ENCODE measurements at places on chromosomes 16 and 17.

DNA sequence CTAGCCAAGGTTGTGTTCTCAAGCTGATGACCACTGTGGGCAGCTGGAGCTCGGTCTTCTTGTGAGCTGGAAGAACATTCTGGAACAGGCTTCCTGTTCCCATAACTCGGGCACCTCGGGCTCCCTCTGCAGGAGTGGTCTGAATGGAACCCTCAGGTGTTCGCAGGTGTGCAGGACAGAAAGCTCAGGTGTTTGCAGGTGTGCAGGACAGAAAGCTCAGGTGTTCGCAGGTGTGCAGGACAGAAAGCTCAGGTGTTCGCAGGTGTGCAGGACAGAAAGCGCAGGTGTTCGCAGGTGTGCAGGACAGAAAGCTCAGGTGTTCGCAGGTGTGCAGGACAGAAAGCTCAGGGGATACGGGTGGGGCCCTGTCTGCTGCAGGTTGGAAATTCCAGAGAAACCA lies 109.0 kb upstream of the CACNG5 start:
- H3K4me3 ChIP-seq, result no peak overlapping the region
- no peak for DNase-seq
- H3K27ac ChIP-seq, result no peak overlapping the region
- peaks cover 5% of the 10 kb centered on the region for H3K4me1 ChIP-seq
- H3K36me3 ChIP-seq, result no peaks in the 10 kb centered on the region
- H3K27me3 ChIP-seq, result no peaks in the 10 kb centered on the region

DNA sequence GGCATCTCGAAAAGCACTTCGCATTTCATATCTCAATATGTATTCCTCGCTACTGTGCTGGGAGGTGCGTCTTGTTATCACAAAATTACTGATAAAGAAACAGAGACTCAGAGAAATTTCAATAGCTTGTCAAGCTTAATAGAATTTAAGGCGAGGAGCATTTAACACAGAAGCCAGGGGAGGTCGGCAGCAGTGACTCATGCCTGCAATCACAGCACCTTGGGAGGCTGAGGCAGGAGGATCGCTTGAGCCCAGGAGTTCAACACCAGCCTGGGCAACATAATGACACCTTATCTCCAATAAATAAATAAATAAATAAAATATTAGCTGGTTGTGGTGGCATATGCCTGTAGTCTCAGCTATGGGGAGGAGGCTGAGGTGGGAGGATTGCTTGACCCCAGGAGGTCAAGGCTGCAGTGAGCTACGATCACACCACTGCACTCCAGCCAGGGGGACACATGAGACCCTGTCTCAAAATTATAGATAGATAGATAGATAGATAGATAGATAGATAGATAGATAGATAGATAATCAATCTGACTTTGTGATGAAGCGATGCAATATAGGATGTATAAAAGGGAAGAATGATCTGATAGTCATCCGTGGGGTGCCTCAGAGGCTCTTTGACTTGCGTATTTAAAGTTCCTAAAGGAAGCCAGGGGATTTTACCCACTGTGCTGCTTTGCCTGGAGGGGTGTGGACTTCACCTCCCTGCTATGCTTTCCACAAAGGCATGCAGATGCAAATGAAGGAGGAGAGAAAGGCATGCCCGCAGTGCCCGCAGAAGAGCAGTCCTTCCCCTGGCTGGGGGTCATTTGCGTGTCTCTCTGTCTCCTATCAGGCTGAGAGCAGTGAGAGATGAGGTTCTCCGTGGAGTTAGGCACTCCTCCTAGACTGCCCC lies 15.9 kb upstream of the USP10 start:
- H3K27ac ChIP-seq, result no peak overlapping the region
- H3K27me3 ChIP-seq, result no peaks in the 10 kb centered on the region
- no peak overlapping the region for H3K4me3 ChIP-seq
- no peaks in the 10 kb centered on the region for H3K36me3 ChIP-seq
- H3K4me1 ChIP-seq, result no peaks in the 10 kb centered on the region

- peak within 1 kb of the TSS; percentile 97 for H3K27ac ChIP-seq
- no peaks in the 10 kb centered on the region for H3K36me3 ChIP-seq
- H3K27me3 ChIP-seq, result no peaks in the 10 kb centered on the region
- H3K4me3 ChIP-seq, result peak within 1 kb of the TSS; percentile 65
- H3K4me1 ChIP-seq, result peaks cover 63% of the 10 kb centered on the region
These were observed at the start of gene BCAR1 for GRCh38 chr16:75251280-75252048. BCAR1 (minus strand) TSS chr16:75251624; CDS start chr16:75251482, 142 bp downstream.

GRCh38 chr16:55572439-55572838 lies 6.0 kb downstream of the CAPNS2 start:
- peaks cover 4% of the 10 kb centered on the region for H3K27me3 ChIP-seq
- H3K4me1 ChIP-seq, result no peaks in the 10 kb centered on the region
- no peak overlapping the region for H3K4me3 ChIP-seq
- H3K36me3 ChIP-seq, result no peaks in the 10 kb centered on the region
- DNase-seq, result no peak
- H3K27ac ChIP-seq, result no peak overlapping the region

DNA sequence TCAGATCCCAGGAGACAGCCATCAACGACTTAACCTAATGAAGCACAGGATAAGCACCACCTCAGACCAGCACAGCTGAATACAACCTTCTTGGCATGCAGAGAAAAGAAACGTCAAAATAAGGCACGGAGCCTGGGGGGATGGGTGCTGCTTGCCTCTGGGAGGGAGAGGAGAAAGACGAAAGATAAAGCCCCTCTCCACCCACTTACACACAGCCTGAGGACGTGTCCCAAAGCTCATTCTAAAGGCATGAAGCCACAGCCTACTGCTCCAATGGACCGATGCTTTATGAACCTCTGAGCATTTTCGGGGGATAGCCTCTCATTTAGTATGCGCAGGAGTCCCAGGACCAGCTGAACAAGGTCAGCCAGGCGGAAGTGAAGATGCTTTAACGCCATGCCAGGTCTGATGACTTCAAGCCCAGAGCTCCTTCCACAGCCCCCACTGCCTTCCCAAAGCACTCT lies 31.1 kb downstream of the ST3GAL2 start:
- H3K27ac ChIP-seq, result no peak overlapping the region
- no peaks in the 10 kb centered on the region for H3K27me3 ChIP-seq
- H3K4me3 ChIP-seq, result no peak overlapping the region
- peaks cover 10% of the 10 kb centered on the region for H3K4me1 ChIP-seq
- no peak for DNase-seq

DNA sequence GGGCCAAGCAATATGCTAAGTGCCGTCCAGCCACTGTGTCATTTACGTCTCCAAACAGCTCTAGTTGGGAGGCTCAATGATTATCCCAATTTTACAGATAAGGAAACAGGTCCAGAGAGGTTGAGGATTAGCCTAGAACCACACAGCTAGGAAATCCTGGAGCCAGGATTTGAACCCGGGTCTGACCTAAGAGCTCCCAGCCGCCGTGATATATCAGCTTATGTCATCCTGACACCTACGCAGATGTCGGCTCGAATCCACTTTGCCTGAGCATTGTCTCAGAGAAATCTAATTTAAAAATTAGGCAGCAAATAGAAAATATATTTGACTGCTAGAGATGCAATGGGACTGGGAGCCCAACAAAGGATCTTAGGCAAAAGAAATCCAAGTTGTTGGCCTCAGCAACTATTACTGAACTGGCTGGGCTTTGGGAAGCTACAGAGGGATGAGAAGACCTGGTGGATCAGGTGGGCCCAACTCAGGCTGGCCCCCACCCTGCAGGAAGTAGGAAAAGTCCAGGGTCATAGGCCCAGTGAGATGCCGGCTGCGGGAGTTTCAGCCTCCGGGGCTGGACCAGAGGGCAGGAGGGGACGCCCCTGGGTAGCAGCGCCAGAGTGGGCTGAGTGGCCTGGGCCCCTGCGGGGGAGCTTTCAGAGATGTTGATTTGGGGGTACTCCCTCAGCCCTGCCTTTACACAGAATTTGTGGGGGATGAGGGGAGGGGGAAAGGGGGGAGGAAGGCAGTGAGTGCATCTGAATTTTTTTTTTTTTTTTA lies 35.1 kb upstream of the IL21R start:
- peaks cover 13% of the 10 kb centered on the region for H3K36me3 ChIP-seq
- DNase-seq, result no peak
- H3K27me3 ChIP-seq, result no peaks in the 10 kb centered on the region
- H3K4me1 ChIP-seq, result peaks cover 39% of the 10 kb centered on the region
- no peak overlapping the region for H3K4me3 ChIP-seq

DNA sequence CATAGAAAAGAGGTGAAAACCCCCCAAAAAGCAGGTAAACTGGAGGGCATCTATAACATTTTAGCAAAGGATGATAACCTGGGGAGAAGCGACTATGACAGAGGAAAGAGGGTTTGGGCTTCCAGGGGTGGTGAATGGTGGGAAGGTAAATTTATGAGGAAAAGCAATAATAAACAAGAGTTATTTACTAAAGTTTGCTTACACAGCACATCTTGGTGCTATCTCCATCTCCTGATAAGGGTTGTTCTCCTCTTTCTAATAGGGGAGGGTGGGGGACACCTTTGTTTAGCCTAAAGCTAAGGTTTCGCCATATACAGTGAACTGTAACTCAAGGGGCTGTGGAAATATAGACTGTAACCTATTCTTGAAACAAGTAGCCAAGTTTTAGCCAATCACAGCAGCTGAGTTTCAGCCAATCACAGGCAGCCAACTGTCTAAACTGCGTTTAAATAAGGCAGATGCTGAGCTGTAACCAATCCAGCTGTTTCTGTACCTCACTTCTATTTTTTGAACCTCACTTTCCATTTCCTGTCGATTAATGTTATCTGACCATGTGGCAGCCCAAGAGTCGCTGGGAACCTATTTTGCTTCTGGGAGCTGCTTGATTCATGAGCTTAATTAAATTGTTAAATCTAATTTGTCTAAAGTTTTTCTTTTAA lies 191.8 kb downstream of the MAP2K6 start:
- no peak overlapping the region for H3K4me3 ChIP-seq
- no peak overlapping the region for H3K27ac ChIP-seq
- H3K36me3 ChIP-seq, result no peaks in the 10 kb centered on the region
- DNase-seq, result no peak
- peaks cover 10% of the 10 kb centered on the region for H3K4me1 ChIP-seq

DNA sequence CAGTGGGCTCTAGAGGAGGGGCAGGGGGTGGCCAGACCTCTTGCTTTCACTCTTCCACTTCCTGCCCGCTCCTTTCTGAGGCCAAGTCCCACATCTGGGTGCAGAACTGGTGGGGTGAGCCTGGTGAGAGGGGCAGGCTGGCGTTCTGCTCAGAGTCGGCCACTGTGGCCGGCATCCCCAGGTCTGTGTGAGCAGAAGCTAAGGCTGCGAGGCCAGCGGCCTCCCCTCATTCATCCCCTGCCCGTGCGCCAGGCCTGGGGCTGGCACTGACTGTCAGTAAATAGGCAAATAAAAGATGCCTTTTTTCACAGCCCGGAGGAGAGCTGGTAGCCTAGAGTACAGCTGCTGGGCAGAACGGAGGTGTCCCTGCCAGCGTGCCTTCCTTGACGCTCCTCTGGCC lies 1.2 kb downstream of the DEF8 start:
- DNase-seq, result no peak
- peaks cover 7% of the 10 kb centered on the region for H3K4me1 ChIP-seq
- no peak overlapping the region for H3K27ac ChIP-seq
- H3K27me3 ChIP-seq, result no peaks in the 10 kb centered on the region

DNA sequence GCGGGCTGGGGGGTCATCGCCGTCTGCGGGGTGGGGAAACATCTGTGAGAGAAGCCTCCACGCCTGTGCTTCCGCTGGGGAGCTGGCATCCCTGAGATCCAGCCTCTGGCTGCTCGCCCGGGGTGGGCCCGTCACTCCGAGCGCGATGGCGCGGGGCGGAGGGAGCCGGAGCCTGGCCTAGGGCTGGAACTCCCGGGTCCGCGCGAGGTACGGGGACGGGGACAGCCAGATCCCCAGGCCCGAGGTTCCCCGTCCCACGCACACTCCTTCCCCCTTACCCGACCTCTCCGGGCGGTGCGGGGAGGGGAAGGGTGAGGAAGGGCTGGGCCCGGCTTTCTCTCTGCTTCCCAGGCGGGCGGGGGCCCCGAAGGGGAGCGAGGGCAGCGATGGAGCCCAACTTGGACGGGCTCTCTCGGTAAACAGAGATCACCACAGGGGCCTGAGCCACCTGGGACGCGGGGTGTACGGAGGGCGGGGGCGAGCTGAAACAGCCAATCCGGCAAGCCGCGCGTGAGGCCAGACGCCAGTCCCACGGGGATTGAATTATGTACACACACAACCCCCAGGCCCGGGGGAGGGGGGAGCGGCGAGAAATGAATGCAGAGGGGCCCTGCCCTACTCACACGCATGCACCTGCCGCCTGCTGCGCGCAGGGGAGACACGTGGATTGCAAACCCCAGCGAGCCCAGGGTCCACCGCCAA lies at the start of gene SLC16A11:
Gene SLC16A11 (minus strand): TSS at position 596 of the 702 bp plus-strand sequence. CDS start 579 bp downstream, at position 17.
- peak within 1 kb of the TSS; percentile 11 for H3K27ac ChIP-seq
- H3K4me1 ChIP-seq, result peaks cover 32% of the 10 kb centered on the region
- no peaks in the 10 kb centered on the region for H3K36me3 ChIP-seq

- H3K36me3 ChIP-seq, result no peaks in the 10 kb centered on the region
- no peak overlapping the region for H3K27ac ChIP-seq
- no peak overlapping the region for H3K4me3 ChIP-seq
- DNase-seq, result no peak
These were observed 13.3 kb downstream of the ST6GALNAC2 start for GRCh38 chr17:76572201-76572910.

DNA sequence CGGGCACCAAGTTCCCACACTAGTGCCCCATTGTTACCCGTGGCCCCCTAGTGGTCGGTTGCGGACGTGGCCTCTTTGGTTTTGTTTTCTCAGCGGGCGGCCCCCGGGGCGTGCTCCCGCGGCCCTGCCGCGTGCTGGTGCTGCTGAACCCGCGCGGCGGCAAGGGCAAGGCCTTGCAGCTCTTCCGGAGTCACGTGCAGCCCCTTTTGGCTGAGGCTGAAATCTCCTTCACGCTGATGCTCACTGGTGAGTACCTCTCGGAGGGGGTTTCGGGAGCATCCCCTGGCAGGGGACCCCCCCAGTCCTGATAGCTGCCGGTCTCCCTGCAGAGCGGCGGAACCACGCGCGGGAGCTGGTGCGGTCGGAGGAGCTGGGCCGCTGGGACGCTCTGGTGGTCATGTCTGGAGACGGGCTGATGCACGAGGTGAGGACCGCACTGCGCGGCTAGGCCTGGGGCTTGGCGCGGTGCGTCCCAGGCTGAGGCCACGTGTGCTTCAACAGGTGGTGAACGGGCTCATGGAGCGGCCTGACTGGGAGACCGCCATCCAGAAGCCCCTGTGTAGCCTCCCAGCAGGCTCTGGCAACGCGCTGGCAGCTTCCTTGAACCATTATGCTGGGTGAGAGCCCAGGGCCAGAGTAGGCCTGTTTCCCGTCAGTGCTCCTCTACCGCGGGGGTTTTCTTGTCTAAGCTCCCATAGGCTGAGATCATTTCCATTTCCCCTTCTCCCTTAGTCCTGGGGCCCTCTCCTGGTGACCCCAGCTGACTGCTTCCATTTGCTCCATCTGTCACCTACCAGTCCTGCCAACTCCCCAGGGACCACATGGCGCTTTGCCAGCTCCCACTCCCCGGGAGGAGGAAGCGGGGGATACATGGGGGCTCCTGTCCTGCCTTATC lies 1.7 kb downstream of the SPHK1 start:
- H3K4me1 ChIP-seq, result peaks cover 39% of the 10 kb centered on the region
- peak overlapping the region; percentile 24 for H3K4me3 ChIP-seq
- DNase-seq, result peak; percentile 92
- no peaks in the 10 kb centered on the region for H3K36me3 ChIP-seq

DNA sequence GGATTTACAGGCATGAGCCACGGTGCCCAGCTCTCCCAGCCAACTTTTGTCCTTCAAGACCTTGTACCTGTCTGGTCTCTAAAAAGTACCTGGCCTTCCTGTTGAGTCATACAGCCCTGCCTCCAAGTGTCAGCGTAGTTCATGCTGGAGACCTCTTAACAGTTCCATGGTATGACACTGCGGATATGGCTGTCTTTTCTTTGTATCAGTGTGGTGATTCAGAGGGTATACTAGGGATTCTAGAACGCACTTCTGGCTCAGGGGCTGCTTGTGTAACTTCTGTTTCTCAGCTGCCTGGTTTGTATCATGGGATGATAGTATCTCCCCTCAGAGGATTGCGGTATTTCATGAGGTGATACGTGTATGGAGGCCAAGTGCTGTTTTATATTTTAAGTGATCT lies 2.0 kb upstream of the TMEM11 start:
- no peak for DNase-seq
- H3K36me3 ChIP-seq, result no peaks in the 10 kb centered on the region
- peaks cover 22% of the 10 kb centered on the region for H3K4me1 ChIP-seq
- H3K27ac ChIP-seq, result no peak overlapping the region
- no peaks in the 10 kb centered on the region for H3K27me3 ChIP-seq
